ENCODE measurements at places on chromosomes 2 and 18.

DNA sequence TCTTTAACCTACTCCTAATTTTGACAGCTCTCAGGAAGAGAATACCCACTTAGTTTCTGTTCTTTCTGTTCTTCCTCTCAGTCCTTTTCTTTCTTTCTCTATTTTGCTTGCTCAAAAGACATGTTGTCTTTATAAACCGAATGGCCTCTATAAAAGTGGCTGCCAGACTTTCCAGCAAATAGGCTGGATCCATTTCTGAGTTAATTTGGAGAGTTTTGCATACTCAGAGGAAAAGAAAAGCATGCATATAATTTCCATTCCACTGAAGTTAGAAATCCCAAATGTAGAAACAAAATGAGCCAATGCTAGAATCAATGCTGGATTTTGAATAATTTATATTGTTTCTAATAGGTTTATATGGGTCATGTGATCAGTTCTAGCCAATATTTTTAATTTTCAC lies 65.9 kb downstream of the FAM124B start:
- DNase-seq: no peak

DNA sequence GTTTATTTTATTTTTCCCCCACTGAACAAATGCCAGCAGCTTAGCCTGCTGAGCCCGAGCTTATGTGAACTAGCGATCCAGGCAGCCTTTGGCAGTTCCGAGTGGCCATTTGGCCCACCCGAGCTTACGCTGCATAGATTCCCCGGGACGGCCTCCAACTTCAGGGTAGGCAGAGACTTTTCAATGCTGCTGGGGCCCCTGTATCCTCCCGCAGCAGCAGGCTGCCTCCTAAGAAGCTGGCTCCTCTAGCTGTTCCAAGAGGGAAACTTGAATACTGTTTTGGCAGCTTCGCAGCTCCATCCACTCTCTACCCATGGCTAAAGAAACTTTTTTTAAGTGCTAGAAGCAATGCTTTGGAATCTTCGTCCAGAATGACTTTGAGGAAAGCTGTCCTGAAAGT lies 295.2 kb downstream of the SS18 start:
- DNase-seq: no peak

- DNase-seq: no peak
These were observed 11.7 kb downstream of the PFN4 start for GRCh38 chr2:24111407-24111901.

- DNase-seq: no peak
These were observed 241.6 kb downstream of the CDCA7 start for GRCh38 chr2:173596244-173596643.

DNA sequence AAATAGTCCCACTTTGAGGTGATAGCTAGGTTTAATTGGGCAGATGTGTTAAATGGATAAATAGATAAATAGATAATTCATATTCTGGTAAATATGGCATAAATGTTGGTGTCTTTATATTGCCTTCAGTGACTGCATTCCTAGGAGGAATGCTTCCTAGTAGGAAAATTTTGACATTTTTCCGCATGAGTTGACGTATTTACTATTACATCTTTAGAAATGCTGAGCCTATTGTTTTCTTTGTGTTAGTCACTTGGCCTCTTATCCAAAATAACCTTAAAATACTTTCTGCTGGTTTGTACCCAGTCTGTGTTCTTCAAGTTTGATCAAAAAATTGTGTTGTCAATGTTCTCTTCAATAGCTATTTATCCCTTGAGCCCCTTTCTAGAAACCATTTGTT lies 495.6 kb upstream of the ZEB2 start:
- no peak for DNase-seq

GRCh38 chr2:109563288-109563687 lies 50.5 kb downstream of the SEPTIN10 start:
- no peak for DNase-seq

- DNase-seq: no peak
These were observed 36.8 kb downstream of the MYT1L start for GRCh38 chr2:2294183-2294690.

GRCh38 chr18:21489119-21489750 lies 111.3 kb downstream of the ESCO1 start:
- no peak for DNase-seq

DNA sequence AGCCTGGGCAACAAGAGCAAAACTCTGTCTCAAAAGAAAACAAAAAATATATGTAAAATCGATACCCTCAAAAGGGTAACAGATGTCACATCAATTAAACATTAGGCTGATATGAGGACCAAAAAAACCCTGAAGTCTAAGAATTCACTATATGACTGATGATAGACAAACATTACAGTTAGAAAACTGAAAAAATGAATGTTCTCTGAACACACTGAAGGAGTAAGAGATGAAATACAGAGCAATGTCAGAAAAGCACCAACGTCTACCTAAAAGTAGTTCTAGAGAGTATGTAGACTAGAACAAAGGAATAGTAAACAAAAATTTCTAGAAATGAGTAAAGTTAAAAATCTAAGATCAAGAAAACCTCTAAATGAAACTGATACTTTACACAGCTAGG lies 81.9 kb downstream of the SLC66A3 start:
- DNase-seq: no peak

GRCh38 chr2:101734505-101735165 lies 37.1 kb downstream of the MAP4K4 start:
- DNase-seq: no peak

DNA sequence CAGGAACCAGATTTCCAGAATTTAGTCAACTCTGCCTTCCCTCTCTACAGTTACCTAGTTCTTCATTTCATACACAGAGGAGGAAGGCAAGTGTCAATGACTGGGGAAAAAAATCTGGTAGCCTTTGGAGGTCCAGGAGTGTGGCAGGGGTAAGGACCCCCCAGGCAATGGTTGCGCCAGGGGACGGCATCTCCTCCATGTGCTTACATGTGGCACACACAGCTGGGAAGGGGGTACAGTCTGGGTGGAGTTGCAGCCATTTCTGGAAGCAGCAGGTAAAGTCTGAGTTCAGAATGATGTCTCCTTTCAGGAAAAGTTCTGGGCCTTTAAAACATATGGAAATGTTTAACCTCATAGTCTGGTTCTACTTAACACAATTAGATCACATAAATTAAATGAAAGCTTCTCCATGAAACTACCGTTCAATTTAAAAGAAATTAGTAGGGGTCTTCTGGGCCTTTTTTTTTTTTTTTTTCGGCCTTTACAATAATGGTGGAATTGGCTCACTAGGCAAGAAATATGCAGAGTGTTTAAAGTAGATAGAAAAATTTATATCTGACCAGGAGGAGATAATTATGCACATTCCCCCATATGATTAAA lies 153.6 kb upstream of the EPC2 start:
- no peak for DNase-seq

DNA sequence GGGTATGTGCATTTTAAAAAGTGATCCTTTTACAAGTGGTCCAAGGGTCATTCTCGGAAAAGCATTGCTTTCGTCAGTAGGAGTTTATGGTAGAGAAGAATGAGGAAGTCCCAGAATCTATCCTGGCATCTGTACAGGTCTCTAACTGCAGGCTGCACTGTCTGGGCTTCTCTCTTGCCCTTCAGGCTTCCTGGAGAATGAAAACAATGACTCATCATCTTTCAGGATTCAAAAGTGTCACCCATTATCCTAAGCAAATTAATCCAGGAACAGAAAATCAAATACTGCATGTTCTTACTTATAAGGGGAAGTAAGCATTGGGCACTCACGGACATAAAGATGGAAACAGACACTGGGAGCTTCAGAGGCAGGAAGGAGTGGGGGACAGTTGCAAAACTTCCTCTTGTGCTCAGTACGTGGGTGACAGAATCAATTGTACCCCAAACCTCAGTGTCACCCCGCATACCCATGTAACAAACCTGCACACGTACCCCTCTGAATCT lies 60.2 kb upstream of the TXNDC2 start:
- DNase-seq: peak; percentile 8

GRCh38 chr2:42567364-42567763 lies 1.1 kb upstream of the MTA3 start:
- DNase-seq: no peak

- no peak for DNase-seq
These were observed 144.3 kb downstream of the CMPK2 start for GRCh38 chr2:6721395-6721794.
